ENCODE measurements at places on chromosomes 13 and 19.

DNA sequence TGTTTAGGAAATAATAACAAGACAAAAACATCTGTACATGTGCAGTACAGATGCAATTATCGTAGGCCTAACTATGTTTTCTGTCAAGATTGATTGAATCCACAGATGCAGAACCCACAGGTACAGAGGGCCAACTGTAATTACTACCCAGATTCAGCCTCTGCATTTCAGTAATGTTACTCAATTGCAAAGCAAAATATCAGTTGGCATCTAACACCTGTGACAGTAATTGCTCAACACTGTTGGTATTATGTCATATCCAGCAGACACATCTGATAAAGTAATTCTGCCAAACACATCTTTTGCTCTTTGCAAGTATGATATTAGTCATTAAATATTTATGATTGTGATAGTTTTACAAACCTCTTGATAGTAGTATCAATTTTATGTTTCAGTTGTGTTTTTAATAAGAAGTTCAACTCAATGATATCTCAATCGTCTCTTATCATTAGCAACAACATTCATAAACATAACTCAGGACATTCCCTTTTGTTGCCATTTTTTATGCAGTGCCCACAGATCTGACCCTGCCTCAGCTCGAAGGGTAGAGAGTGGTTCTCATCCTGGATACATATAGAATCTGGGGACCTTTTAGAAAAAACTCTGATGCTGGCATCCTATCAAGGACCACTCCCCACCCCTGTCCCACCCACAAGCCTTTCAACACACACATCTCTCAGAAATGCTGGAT, 104.7 kb downstream of the MYCBP2 start:
- DNase-seq = no peak

GRCh38 chr13:83824560-83824959, 57.7 kb downstream of the SLITRK1 start:
- DNase-seq = no peak

- DNase-seq = peak; percentile 8
These were observed 2.8 kb downstream of the UBA2 start for GRCh38 chr19:34430738-34431625.

- DNase-seq = no peak
These were observed 20.2 kb downstream of the C19orf44 start for GRCh38 chr19:16516381-16516780.

DNA sequence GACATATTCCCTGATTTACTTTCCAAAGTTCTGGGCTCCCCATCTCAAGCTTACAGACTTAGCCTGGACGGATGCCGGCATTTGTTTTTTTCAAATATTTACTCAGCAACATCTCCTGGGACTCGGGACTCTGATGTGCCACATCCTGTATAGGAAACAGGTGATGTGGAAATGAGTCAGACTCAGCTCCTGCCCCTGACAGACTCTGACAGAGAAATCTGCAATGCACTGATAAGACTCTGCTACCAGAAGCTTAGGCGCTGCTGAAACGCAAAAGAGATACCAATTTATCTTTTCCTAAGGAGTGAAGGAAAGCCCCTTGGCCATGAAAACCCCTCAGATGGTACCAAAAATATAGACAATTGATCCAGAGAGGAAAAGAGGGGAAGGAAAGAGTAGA, 16.2 kb downstream of the LAIR2 start:
- no peak for DNase-seq

- DNase-seq = no peak
These were observed 28.2 kb upstream of the SPACA7 start for GRCh38 chr13:112347986-112348385.

GRCh38 chr19:17811681-17812080, 9.6 kb downstream of the INSL3 start:
- DNase-seq = no peak

DNA sequence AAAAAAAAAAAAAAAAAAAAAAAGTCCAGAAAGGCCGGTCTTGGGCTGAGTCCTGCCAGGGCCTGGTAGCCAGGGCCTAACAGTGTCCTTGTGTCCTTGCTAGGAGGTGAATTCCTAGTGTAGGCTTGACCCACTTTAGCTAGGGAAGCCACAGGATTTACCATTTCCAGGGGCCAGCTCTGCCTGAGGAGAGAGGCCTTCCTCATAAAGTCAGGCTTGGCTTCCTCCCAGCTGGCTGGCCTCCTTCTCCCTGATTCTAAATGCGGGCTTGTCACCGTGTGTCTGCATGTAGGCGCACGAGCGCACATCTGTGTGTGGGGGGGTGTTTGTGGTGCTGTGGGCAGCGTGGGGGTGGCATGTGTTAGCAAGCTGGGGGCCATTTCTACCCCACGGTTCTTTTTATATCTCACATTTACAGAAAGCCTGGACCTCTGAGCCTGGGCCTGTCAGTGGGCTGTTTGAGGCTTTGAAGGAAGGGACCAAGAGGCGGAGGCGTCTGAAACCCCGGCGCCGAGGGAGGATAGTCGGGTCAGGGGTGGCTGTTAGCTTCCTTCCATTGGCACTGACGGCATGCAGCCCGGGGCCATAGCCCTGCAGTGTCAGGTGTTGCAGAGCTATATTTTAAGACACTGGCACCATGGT, 31.7 kb downstream of the IER2 start:
- no peak for DNase-seq

Data from DMS 273 treated with DMSO at 0.1 percent for 48 hours (cell line).